ENCODE measurements at places on chromosomes 12 and 14.
A peak's percentile ranks its signal among the peaks of the same experiment; 100 is the strongest.

GRCh38 chr12:57845478-57846284, 848 bp downstream of the CTDSP2 start:
- DNase-seq: peak; percentile 61

- no peak for DNase-seq
Measured at GRCh38 chr14:20772650-20773049, 4.4 kb downstream of the EDDM3B start.

- DNase-seq: no peak
Measured at GRCh38 chr12:11904124-11904523, 166.6 kb upstream of the BCL2L14 start.

DNA sequence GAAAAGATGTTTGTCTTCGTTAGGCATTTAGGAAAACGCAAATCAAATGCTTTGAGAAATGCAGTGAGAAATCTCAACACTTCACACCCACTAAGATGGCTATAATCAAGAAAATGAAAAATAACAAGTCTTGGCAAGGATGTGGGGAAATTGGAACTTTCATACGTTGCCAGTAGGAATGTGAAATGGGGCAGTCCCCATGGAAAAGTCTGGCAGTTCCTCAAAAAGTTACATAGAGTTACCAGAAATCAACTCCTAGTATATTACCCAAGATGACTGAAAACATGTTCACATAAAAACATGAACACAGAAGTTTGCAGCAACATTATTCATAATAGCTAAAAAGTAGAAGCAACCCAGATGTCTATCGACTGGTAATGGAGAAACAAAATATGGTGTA, 41.5 kb upstream of the LRTM2 start:
- no peak for DNase-seq

- no peak for DNase-seq
Measured at GRCh38 chr12:66288121-66288520, 14.2 kb upstream of the HELB start.

GRCh38 chr12:39102474-39103209, 197.3 kb upstream of the CPNE8 start:
- no peak for DNase-seq

DNA sequence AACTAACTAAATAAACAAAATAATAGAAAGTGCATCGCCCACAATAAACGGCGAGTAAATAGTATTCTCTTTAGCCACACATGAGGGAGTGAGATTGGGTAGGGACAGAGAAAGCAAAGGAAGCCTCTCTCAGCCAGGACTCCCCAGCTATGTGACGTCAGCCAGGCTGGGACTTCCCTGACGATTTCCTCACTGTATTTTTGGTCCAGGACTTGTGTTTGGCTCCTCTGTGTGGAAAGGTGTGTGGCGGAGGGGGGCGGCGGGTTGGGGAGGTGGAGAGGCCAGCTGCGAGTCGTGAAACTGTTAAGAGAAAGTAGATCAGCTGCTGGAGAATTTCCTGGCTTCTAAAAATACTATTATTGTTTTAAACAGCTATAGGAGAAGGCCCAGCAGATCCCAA, 1124.6 kb downstream of the AACS start:
- no peak for DNase-seq

DNA sequence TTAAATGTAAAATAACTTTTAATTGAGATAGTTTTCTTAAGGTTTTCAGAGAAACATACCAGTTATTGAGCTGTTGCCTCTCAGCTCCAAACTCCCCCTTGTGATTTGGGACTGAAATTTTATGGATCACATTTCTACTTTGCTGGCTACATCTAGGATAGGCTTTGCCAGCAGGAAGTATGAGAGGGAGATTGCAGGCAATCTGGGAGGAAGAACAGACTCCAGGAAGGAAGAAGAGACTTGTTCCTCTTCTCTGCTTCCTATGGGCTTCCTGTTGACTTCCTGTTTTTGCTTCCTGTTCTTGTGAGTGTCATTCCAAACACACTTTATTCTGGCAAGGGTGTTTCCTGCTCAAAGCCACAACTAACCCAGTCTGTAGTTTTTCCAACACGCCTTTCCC, 312.9 kb downstream of the ITPR2 start:
- no peak for DNase-seq

- DNase-seq: no peak
Measured at GRCh38 chr12:117646520-117646919, 285.1 kb upstream of the NOS1 start.

- DNase-seq: no peak
Measured at GRCh38 chr12:116427200-116427930, 131.8 kb upstream of the MAP1LC3B2 start.

DNA sequence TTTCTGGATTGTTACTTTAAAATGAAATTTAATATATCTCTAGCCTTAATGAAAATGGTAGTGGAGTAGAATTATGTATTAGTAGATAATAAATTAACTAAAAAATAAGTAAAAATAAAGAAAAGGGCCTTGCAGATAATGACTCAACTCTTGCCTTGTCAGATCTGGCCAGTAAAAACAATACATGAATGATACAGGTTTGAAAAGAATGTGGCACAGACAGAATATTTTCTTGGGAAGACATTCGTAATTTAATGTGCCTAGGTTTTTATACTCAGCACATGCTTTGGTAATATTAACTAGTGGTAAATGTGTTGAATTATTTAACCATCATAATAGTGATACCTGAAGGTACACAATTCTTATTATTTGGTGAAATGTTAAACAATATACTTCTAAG, 28.3 kb downstream of the ATF7IP start:
- no peak for DNase-seq

DNA sequence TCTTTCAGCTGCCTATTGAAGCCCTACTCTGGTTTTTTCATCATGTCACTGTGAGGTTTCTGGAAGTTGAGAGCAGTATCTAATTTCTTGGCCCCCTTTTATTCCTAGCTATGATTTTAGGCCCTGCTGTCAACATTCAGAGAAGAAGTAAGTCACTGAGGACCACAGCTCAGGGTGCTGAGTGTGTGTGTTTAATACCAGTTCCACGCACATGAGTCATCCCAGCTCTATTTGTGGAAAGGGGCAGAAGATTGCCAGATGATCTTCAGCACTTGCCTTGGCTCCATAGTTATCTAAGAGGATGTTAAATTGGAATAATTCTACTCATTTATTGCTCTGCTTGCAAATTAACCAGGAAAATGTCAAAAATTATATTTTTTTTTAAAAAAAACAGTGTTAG, 65.5 kb upstream of the SLC38A4 start:
- DNase-seq: no peak

- DNase-seq: no peak
Measured at GRCh38 chr14:87304404-87304803, 688.6 kb downstream of the GALC start.

GRCh38 chr14:92794547-92794941, 439 bp downstream of the GOLGA5 start:
- no peak for DNase-seq

DNA sequence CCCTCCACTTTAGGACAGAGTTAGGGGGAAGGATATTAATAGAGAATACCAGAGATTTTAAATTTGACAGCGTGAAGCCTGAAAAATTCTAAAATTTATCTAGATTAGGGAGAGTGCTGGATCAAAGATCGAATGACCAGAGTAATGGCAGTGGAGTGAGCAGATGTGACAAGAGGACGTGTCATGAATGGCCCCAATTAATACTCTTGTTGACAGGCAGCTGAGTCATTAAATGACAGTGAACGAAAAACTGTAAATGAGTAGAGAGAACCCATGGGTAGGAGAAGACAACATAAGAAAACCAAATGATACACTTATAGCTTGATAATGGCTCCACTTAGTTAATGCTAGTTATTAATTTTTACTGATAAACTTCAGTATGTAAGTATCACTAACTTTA, 73.9 kb upstream of the PLEKHA5 start:
- DNase-seq: no peak

DNA sequence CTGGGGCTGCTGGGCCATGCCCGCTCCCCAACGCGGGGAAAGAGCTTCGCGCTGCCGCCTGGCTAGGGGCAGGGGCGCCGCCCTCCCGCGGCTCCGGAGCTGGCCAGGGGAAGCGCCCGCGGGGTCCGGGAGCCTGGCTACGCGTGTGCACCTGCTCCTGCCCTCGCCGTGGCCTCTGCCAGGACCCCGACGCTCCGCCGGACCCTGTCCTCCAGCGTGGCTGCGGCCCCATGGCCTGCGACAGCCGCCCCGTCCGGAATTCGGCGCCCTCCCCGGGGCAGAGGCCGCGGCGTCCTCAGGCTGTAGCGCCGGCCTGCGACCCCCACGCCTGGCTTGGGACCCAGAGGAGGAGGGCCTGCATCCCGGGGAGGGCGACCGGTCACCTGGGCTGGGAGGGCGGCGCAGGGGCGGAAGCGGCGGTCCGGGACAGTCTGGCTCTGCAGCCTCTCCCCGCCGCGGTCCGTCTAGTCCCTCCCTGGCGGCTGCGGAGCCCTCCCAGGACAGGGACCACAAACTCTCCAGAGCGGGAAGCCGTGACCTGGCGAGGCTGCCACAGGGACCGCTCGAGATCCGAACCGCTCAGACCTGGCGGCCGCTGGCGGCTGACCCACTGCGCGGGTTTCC, 85.6 kb downstream of the ALG10 start:
- no peak for DNase-seq

DNA sequence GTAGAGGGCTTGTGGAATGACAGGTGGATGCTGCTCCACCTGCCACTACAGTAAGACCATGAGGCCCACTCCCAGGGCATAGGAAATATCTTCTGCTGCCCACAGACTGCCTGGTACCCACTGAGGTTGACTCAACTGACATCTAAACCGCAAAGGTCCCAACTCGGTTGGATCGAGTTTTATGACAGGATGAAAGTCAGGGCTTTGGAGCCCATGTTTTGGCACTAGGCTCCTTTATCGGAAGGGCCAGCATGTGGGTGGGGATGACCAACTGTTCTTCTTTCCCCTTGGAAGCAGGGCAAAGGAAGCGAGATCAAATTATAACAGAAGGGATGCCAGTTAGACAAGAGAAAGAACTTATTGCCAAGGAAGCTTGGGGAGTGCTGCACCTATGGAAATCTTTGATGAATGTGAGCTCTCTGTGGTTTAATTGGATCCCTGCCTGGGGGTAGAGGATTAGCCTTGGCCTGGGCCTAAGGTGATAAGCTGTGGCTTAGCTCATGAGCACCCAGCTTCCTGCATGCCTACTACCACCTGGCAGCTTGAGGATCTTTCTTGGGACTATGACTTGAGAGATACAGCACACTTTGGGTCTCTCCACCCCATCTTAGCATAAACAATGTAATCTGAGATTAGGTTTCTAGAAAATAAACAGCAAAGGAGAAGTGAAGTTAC, 121.8 kb downstream of the KCNA5 start:
- no peak for DNase-seq

DNA sequence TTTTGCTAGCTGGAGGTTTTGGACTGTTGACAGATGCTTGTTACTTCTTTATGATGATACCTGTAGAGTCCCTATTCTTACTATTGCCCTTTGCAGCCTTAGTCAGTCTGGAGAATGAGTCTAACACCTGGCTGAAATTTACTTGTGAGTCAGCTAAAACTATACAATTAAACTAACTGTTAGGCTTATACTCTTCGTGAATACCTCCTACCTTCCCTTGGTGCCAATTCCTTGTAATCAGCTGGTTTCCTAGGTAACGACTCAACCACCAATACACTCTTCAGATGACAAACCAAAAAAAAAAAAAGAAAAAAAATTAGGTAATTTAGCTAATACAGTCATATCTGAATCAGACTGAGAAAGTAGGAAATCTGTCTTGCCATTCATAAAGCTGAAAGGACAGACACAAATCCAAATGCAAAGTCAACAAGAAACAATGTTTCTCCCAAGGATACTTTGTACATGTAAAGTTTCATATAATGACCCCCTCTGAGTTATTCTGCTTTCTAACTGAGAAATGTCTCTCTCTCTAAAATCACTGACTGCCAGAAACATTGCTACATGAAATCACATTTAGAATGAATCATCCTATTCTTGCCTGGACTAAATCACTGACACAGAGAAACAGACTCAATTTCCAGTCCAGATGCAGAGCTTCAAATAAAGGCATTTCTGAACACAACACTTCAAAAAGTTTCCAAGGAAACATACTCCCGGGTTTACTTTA, 56.5 kb upstream of the CDKL1 start:
- DNase-seq: no peak

- DNase-seq: no peak
Measured at GRCh38 chr12:27332714-27333402, at the start of gene BMAL2. TSS of gene BMAL2 (plus strand) at chr12:27332836. CDS start at chr12:27333073, 237 bp downstream.

GRCh38 chr12:46414591-46415268, 42.2 kb upstream of the SLC38A2 start:
- no peak for DNase-seq

DNA sequence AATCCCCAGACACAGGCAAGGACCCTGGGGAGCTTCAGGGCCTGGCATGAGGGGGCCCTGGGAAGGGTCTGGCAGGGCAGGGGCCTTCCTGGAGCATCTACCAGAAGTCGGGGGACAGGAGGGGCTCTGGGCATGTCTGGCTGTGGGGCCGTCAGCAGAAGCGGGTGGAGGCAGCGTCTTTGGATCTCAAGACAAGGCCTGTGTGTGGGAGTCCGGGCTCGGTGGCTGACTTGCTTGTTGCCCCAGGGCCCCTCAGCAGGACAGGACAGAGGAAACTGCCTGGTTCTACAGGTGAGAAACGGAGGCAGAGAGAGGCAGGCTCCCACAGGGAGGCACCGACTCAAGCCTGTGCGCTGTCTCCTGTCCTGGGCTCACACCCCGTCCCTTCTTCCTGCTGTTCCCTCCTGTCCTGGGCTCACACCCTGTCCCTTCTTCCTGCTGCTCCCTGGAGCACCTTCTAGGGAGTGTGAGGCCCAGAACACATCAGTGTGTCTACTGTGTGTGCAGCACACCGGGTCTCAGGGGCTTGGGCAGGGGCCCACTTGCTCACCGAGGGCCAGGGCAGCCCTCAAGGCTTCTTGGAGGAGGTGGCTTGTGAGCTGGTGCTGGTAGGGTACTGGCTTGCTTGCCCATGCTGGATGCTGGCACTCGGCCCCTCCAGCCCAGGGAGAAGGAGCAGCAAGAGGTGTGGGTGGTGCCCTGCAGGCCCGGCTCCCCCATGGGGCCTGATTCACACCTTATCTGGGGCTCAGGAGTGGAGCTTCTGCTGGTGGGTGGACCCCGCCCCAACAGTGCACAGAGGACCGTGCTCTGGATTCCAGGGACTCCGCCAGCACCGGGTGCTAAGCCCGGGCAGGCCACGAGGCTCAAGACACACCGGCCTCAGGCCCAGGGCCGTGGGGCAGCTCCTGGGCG, 14.9 kb downstream of the ASPG start:
- no peak for DNase-seq

Data from GM19239 (cell line).